ENCODE measurements at places on chromosomes 12 and 14.

- no peak for DNase-seq
These were observed 290.0 kb upstream of the NOVA1 start for GRCh38 chr14:26887847-26888246.

GRCh38 chr12:40915172-40915571 is 222.9 kb downstream of the CNTN1 start:
- no peak for DNase-seq

- peak; percentile 56 for DNase-seq
These were observed 903 bp downstream of the PARPBP start for GRCh38 chr12:102120886-102121285.

DNA sequence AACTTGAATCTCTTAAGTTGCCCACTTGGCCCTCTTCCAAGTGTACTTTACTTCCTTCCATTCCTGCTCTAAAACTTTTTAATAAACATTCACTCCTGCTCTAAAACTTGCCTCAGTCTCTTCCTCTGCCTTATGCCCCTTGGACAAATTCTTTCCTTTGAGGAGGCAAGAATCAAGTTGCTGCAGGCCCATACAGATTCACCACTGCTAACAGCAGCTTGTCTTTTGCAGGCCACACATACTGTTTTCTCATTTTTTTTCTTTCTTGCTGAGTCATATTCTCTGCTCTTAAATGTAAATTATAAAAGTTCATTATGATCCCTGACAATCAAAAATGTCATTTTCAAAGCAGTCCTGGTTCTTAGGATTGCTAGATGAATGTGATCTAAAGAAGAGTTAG is 1820.8 kb upstream of the FLRT2 start:
- no peak for DNase-seq

GRCh38 chr14:54447231-54447692 is 6.1 kb upstream of the CNIH1 start:
- DNase-seq, result peak; percentile 37

- DNase-seq, result no peak
These were observed 290.4 kb upstream of the RTL1 start for GRCh38 chr14:101193845-101194372.

GRCh38 chr12:104641862-104642261 is 185.1 kb downstream of the CHST11 start:
- no peak for DNase-seq

- DNase-seq, result peak; percentile 55
These were observed 8.9 kb downstream of the APAF1 start for GRCh38 chr12:98653866-98654493.
